ENCODE measurements at places on chromosomes 7 and 10.

DNA sequence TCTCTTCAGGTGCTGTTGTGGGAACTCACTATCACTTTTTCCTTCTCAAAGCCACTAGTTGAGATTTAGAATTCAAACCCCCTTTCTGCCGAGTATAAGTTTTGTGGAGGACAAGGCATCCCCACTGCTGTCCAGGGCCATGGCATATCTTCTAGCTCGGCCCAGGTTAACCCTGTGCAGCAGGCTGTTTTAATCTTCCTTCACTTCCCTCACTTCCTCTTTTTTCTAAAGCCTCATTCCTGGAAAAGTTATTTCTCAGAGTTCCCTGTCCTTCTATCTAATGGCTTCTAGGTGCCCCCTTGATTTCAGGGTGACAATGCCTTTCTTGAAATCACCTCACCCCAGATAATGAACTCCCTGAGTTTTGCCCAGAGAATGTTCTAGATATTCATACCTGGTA, 222.3 kb downstream of the SNX10 start:
- no peak for DNase-seq

DNA sequence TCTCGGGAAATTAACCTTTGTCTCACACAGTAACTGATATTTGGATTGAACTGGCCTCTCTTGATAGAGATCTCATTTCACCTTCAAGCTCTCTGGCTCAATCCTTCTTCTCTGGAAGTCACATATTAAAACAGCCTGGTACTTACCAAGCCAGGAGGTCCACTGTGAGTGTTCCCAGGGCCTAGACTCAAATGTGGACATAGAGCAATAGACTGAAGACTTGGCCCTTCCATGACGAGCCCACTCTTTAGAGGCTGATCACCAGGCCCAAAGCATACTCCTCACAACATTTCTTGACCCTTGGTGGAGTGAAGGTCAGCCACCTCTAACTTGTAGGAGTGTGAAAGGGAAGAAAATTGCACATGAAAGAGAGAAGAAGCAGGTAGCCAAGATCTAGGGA, 38.5 kb downstream of the COL1A2 start:
- DNase-seq, result no peak

GRCh38 chr7:143016996-143017395, 9.9 kb downstream of the OR9A2 start:
- DNase-seq, result no peak

- no peak for DNase-seq
Measured at GRCh38 chr10:4343091-4343490, 482.9 kb upstream of the AKR1E2 start.

- peak; percentile 95 for DNase-seq
Measured at GRCh38 chr10:78407009-78407711, 373.5 kb downstream of the RPS24 start.

DNA sequence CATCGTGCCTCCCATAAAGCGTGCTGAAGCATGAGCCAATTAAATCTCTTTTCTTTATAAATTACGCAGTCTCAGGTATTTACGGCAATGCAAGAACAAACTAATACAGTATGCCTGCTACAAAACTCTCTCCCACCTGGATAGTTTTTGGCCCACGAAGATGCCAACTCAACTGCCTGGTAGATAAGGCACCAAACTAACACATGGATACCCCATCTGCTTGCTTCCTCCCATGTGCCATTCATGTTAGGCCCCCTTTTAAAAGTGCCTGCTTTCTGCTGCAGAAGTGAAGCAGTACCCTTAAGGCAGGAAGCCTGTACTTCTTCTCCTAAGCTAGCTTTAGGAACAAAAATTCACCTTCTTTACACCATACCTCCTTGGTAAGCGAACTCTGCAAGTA, 15.6 kb upstream of the EPC1 start:
- DNase-seq, result no peak

- no peak for DNase-seq
Measured at GRCh38 chr7:158499082-158499455, 88.6 kb downstream of the PTPRN2 start.

DNA sequence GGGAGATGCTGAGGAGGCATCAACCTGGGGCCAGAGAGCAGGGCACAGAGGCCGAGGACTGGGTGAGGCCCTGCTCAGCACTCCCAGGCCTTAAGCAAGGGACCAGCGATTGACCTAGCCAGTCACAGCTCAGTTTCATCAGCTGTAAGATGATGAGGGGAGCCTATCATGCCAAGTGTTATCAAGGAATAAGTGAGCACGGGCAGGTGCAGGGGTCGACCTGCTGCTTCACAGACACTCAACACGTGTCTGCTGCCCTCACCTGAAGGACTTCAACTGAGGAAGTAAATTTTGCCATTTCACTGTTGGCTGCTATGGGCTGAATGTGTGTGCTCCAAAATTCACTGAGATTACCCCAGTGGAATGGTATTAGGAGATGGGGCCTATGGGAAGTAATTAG, 9.9 kb downstream of the C10orf71 start:
- no peak for DNase-seq

All from HFFc6 (cell line).